H1 (cell line): ENCODE measurements at places on chromosomes 11 and 22. TPM values are rescaled to one million over a fixed set of nuclear protein-coding genes. Genes with fewer than 3 reads are reported as not detected.
A peak's percentile ranks its signal among the peaks of the same experiment; 100 is the strongest.

- H3K27me3 ChIP-seq, result no peaks in the 10 kb centered on the region
- H3K4me3 ChIP-seq, result no peak overlapping the region
- peaks cover 6% of the 10 kb centered on the region; the same call in 1 of the 2 replicates for H3K4me1 ChIP-seq
- peaks cover 4% of the 10 kb centered on the region; the same call in 1 of the 2 replicates for H3K36me3 ChIP-seq
- DNase-seq, result peak; percentile 57
These were observed 14.2 kb downstream of the MCAT start for GRCh38 chr22:43128928-43129424.

FGF4 gene
- total RNA-seq, result 2.0 TPM in 2 replicates

LMNTD2 gene
- total RNA-seq, result 2.6 and 3.1 TPM in 2 replicates

- no peaks in the 10 kb centered on the region for H3K36me3 ChIP-seq
- no peaks in the 10 kb centered on the region for H3K4me1 ChIP-seq
- no peak overlapping the region for H3K27ac ChIP-seq
These were observed 5.3 kb upstream of the BRSK2 start for GRCh38 chr11:1384199-1384970.

CTSW gene
- not detected in 2 replicates for total RNA-seq

SNX32 gene
- 1.1 and 2.2 TPM in 2 replicates for total RNA-seq

- DNase-seq, result peak; percentile 60
- H3K27me3 ChIP-seq, result no peaks in the 10 kb centered on the region
- H3K4me3 ChIP-seq, result no peak overlapping the region
- no peaks in the 10 kb centered on the region for H3K36me3 ChIP-seq
- peaks cover 3% of the 10 kb centered on the region; the same call in 1 of the 2 replicates for H3K4me1 ChIP-seq
These were observed 12.1 kb downstream of the PLAAT5 start for GRCh38 chr11:63478896-63479295.

DNA sequence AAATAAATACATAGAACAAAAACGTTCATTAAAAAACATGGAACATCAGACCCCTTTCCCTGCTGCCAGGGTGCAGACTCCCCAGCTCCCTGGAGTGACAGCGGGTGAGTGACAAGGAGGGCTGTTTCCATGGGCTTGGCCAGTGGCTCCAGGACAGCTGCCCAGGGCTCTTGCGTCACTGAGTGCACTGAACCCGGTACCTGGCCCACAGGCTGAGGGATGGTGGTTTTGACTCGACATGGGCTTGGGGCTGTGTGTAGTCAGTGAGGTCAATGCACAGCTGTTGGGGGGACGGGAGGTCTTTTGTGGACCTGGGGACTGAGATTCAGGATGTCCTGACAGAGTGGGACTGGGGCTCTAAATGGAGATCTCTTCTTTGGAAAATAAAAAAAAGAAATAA lies 142.1 kb upstream of the B3GAT1 start:
- no peak overlapping the region for H3K27ac ChIP-seq
- no peaks in the 10 kb centered on the region for H3K4me1 ChIP-seq
- peak; percentile 35 for DNase-seq
- no peak overlapping the region for H3K4me3 ChIP-seq

GRCh38 chr11:110366291-110366690 lies 63.5 kb upstream of the FDX1 start:
- H3K36me3 ChIP-seq, result no peaks in the 10 kb centered on the region
- DNase-seq, result no peak
- H3K4me1 ChIP-seq, result peaks cover 5% of the 10 kb centered on the region
- H3K4me3 ChIP-seq, result no peak overlapping the region
- H3K27ac ChIP-seq, result no peak overlapping the region
- no peaks in the 10 kb centered on the region for H3K27me3 ChIP-seq

- no peaks in the 10 kb centered on the region for H3K4me1 ChIP-seq
- no peak for DNase-seq
- no peak overlapping the region for H3K4me3 ChIP-seq
- H3K27ac ChIP-seq, result no peak overlapping the region
- no peaks in the 10 kb centered on the region for H3K27me3 ChIP-seq
These were observed 6.5 kb downstream of the OR52M1 start for GRCh38 chr11:4551346-4551979.

GRCh38 chr11:126756855-126757254 lies 243.7 kb downstream of the KIRREL3 start:
- no peaks in the 10 kb centered on the region for H3K4me1 ChIP-seq
- no peak overlapping the region for H3K27ac ChIP-seq
- DNase-seq, result no peak
- no peaks in the 10 kb centered on the region for H3K27me3 ChIP-seq
- H3K36me3 ChIP-seq, result no peaks in the 10 kb centered on the region

NPAS4 gene
- 0.88 and 0.99 TPM in 2 replicates for total RNA-seq

- H3K27ac ChIP-seq, result no peak overlapping the region
- H3K4me1 ChIP-seq, result peaks cover 3% of the 10 kb centered on the region; the same call in 1 of the 2 replicates
- H3K27me3 ChIP-seq, result no peaks in the 10 kb centered on the region
These were observed 65.4 kb upstream of the BLID start for GRCh38 chr11:122181372-122181771.

GRCh38 chr11:119832202-119832935 lies 103.4 kb upstream of the NECTIN1 start:
- no peak overlapping the region for H3K27ac ChIP-seq
- H3K27me3 ChIP-seq, result no peaks in the 10 kb centered on the region
- no peak overlapping the region for H3K4me3 ChIP-seq
- peaks cover 10% of the 10 kb centered on the region for H3K4me1 ChIP-seq
- H3K36me3 ChIP-seq, result no peaks in the 10 kb centered on the region
- no peak for DNase-seq

- H3K4me1 ChIP-seq, result no peaks in the 10 kb centered on the region
- H3K36me3 ChIP-seq, result no peaks in the 10 kb centered on the region
- no peaks in the 10 kb centered on the region for H3K27me3 ChIP-seq
- DNase-seq, result no peak
- H3K27ac ChIP-seq, result no peak overlapping the region
These were observed 33.8 kb upstream of the MUC5AC start for GRCh38 chr11:1123970-1124369.

GRCh38 chr11:16933291-16933690 lies 80.9 kb downstream of the PLEKHA7 start:
- DNase-seq, result no peak
- H3K36me3 ChIP-seq, result no peaks in the 10 kb centered on the region
- no peak overlapping the region for H3K27ac ChIP-seq

DEFB131B gene
- not detected in 2 replicates for total RNA-seq

DNA sequence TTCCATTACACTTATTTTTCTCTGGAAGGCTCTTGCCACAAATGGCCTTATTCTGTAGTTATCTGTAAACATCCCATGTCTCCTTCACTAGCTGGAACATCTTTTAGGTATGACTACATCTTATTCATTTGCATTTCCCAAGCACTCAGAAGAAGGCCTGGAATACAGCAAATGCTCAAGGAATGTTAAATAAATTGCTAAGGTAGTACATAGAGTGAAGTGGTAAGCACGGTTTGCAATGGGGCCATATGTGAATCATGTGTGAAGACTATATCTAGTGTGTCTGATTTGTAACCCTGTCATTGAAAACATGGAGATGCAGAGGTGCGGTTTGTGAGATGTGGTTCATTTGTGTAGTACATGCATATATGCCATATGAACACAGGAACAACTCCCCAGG lies 33.5 kb downstream of the GDPD4 start:
- no peak overlapping the region for H3K27ac ChIP-seq
- no peaks in the 10 kb centered on the region for H3K27me3 ChIP-seq
- H3K4me1 ChIP-seq, result no peaks in the 10 kb centered on the region
- no peak overlapping the region for H3K4me3 ChIP-seq

DNA sequence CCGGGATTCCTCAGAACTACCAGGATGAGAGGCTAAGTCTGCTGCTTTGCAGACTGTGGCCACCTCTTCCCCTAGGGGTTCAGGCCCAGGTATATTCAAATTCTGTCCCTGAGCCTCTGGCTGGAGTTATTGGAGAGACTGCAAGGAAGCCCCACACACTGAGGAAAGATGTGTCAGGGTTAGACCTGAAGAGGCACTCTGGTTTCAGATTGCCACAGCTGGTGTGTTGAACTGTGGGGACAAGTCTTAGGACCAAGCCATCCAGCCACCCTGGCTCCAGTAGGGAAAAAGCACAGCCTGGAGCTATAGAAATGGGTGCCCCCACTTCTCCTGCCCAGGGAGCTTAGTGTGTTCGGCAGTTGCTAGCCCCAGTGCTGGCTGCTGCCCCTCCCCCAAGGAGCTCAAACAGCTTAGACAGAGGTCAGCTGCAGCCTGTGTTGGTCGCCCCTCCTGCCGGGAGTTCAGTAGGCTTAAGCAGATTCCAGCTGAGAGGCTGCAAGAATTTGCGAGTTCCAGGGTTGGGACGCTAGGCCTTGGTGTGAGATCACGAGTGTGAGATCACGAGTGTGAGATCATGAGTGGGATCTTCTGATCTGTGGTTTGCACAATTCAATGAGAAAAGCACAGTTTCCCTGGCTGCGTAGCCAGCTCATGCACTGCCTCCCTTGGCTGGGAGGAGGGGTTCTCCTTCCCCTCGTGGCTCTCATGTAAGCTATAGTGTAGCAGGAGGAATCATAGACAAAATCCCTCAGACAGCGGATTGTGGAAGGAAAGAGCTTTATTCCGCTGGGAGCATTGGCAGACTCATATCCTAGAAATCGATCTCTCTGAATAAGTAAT lies 552.1 kb upstream of the CHORDC1 start:
- DNase-seq, result peak; percentile 48
- H3K4me3 ChIP-seq, result no peak overlapping the region; the same call in 1 of the 2 replicates
- no peaks in the 10 kb centered on the region for H3K27me3 ChIP-seq
- H3K27ac ChIP-seq, result no peak overlapping the region
- H3K4me1 ChIP-seq, result no peaks in the 10 kb centered on the region

DNA sequence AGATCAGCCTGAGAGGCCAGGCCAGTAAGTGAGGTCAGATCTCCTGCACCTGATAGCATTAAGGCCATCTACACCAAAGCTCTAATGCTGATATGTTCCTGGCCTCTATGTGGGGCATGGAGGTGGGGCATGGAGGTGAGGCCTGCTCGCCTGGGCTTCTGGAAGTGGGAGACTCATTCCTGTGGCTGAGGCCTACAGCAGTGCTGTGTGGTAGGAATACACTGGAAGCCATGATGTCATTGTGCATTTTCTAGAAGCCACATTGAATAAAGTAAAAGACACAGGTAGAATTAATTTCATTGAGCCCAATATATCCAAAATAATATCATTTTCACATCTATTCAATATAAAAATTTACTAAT lies 2.7 kb downstream of the PNPLA3 start:
- H3K4me3 ChIP-seq, result no peak overlapping the region
- peaks cover 27% of the 10 kb centered on the region for H3K36me3 ChIP-seq
- DNase-seq, result no peak
- no peaks in the 10 kb centered on the region for H3K27me3 ChIP-seq
- peaks cover 8% of the 10 kb centered on the region for H3K4me1 ChIP-seq

DNA sequence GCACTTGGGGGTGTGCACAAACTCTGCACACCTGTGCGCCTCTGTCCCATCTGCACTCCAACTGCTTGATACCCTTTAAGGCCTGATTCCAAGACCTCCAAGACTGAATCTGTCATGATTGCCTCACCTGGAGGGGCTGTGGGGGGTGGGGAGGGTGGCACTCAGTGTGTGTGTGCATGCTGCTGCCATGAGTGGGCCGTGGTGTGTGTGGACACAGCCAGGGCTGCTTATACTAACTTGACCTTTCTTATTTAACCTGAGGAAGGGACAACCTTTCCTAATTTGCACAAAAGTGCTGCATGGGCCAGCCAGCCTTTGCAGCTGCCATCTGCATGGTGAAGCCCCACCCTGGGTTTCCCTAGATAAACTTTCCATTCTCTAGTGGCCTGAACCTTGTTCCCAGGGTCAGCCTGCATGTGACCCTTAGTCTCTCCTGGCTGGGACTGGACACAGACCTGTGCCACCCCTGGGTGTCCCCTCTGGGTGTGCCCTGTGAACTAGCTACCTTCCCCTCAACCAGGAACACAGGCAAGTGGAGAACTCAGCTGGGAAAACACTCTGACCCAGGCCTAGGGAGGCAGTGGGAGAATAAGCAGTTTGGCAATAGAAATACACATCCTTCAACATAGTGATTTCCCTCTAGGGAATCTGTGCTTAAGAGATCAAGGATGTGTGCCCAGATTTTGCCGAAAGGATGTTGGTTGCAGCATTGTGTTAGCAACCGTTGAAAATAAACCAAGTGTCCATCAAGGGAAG lies 45.4 kb upstream of the DKK3 start:
- no peaks in the 10 kb centered on the region for H3K27me3 ChIP-seq
- no peaks in the 10 kb centered on the region for H3K36me3 ChIP-seq
- no peak for DNase-seq

GRCh38 chr11:119537306-119538253 lies 114.6 kb upstream of the THY1 start:
- H3K4me1 ChIP-seq, result no peaks in the 10 kb centered on the region
- DNase-seq, result no peak
- H3K36me3 ChIP-seq, result no peaks in the 10 kb centered on the region

DNA sequence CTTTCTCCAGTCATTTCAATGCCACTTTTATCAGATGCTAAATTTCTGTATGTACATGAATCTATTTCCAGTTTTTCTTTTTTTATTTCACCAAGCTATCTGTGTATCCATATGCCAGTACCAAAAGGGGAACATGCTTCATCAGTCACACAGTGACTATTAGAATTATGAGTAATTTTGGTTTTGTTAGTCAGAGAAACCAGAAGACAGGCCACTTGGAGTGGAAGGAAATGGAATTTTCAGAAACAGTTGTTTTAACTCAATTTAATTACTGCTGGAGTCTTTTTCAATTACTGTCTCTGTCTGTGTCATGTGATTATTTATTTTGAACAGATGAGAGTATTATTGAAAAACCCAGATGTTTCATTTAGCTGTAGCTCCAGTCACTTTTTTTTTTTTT lies 84.6 kb upstream of the ANO3 start:
- no peak overlapping the region for H3K4me3 ChIP-seq
- H3K27me3 ChIP-seq, result no peaks in the 10 kb centered on the region
- no peak overlapping the region for H3K27ac ChIP-seq
- H3K4me1 ChIP-seq, result no peaks in the 10 kb centered on the region

DNA sequence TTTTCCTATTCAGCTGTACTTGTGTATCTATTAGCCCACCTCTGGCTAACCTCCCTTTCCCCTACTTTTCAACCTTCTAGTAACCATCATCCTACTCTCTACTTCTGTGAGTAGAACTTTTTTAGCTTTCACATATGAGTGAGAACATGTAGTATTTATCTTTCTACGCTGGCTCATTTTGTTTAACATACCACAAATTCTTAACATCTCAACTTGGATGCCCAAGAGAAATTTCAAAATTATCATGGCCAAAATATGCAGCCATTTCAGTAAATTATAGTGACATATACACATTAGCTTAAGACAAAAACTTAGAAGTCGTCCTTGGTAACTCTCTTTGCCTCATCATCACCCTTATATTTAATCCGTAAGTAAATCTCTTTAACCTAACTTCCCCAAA lies 34.7 kb downstream of the LUZP2 start:
- no peak for DNase-seq
- H3K27me3 ChIP-seq, result no peaks in the 10 kb centered on the region
- no peak overlapping the region for H3K4me3 ChIP-seq
